ENCODE measurements at places on chromosomes 13 and 19.

DNA sequence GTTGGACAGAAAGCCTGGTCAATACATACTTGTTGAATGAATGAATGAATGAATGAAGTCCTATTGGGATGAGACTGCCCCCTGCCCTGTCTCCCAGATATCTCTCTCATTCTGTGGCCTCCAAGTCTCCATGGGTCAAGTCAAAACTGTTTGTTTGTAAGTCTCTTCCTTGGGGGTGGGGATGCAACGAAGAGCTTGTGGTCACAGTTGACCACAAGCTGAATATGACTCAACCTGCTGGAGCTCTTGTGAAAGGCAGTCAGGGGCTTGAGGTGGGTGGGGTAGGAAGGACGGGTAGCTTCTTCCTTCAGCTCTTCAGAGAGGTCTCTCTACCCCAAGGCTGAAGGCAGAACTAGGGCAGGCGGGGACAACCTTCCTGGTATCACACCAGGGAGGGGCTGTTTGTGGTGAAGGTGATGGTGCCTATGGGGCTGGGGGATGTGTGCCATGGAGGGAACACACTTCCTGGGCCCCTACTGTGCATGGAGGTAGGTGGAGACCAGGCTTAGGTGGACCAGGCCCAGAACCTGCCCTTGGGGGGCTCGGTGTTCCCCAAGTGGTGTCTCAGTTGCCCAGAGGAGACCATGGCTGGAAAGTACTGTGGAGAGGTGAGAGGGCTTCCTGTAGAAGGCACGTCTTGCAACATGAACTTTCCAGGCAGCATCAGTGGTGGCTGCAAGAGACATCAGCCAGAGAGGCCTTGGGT, 8.0 kb downstream of the MYO1F start:
- H3K4me3 ChIP-seq: peak overlapping the region; percentile 6
- DNase-seq: no peak
- no peaks in the 10 kb centered on the region for H3K4me1 ChIP-seq

- no peak overlapping the region for H3K4me3 ChIP-seq
- peaks cover 11% of the 10 kb centered on the region for H3K36me3 ChIP-seq
- peaks cover 3% of the 10 kb centered on the region for H3K4me1 ChIP-seq
- no peak for DNase-seq
- no peak overlapping the region for H3K27ac ChIP-seq
Observed at GRCh38 chr13:24181991-24182702, 21.6 kb downstream of the SPATA13 start.

GRCh38 chr19:35760711-35761349, 2.9 kb downstream of the PROSER3 start:
- peaks cover 2% of the 10 kb centered on the region for H3K27me3 ChIP-seq
- no peak overlapping the region for H3K4me3 ChIP-seq
- peaks cover 32% of the 10 kb centered on the region for H3K36me3 ChIP-seq

- DNase-seq: no peak
- H3K27me3 ChIP-seq: no peaks in the 10 kb centered on the region
- H3K4me3 ChIP-seq: no peak overlapping the region
- no peak overlapping the region for H3K27ac ChIP-seq
Observed at GRCh38 chr13:42617221-42617620, 43.3 kb downstream of the TNFSF11 start.

- H3K27me3 ChIP-seq: no peaks in the 10 kb centered on the region
- H3K36me3 ChIP-seq: peaks cover 51% of the 10 kb centered on the region
- peak overlapping the region; percentile 36 for H3K4me3 ChIP-seq
- no peak overlapping the region for H3K27ac ChIP-seq
Observed at GRCh38 chr19:41862445-41862986, 2.5 kb downstream of the RPS19 start.

DNA sequence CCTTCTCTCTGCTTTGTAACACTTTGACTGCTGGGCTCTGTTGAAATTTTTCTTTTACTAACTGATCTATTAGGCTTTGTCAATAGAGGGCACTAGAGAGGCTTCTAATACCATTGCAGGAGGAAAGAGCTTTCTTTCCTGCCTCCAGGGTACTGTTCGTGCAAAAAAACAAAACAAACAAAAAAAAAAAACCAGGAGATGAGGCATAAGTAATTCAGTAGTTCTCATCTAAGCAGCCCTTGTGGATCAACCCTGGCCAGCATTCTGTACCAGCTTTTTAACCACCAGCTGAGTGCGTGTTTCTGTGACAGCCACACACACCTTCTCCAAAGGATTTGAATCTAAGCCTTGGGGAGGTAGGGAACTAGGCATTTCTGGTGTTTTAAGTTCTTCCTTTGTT, 1707.6 kb upstream of the SLC10A2 start:
- H3K27me3 ChIP-seq: no peaks in the 10 kb centered on the region
- no peak overlapping the region for H3K27ac ChIP-seq
- peak; percentile 35 for DNase-seq
- H3K4me1 ChIP-seq: no peaks in the 10 kb centered on the region
- no peaks in the 10 kb centered on the region for H3K36me3 ChIP-seq

DNA sequence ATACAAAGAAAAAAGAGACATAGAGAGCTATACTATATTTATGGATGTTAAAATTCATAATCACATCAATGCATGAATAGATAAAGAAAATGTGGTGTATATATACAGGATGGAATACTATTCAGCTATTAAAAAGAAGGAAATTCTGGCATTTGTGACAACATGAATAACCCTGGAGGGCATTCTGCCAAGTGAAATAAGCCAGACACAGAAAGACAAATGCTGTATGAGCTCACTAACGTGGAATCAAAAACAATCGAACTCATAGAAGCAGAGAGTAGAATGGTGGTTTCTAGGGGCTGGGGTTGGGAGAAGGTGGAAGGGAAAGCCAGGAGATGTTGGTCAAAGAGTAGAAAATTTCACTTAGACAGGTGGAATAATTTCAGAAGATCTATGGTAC, 24.0 kb downstream of the UTP14C start:
- no peak overlapping the region for H3K4me3 ChIP-seq
- H3K27me3 ChIP-seq: no peaks in the 10 kb centered on the region
- no peak overlapping the region for H3K27ac ChIP-seq
- H3K36me3 ChIP-seq: no peaks in the 10 kb centered on the region
- no peak for DNase-seq

DNA sequence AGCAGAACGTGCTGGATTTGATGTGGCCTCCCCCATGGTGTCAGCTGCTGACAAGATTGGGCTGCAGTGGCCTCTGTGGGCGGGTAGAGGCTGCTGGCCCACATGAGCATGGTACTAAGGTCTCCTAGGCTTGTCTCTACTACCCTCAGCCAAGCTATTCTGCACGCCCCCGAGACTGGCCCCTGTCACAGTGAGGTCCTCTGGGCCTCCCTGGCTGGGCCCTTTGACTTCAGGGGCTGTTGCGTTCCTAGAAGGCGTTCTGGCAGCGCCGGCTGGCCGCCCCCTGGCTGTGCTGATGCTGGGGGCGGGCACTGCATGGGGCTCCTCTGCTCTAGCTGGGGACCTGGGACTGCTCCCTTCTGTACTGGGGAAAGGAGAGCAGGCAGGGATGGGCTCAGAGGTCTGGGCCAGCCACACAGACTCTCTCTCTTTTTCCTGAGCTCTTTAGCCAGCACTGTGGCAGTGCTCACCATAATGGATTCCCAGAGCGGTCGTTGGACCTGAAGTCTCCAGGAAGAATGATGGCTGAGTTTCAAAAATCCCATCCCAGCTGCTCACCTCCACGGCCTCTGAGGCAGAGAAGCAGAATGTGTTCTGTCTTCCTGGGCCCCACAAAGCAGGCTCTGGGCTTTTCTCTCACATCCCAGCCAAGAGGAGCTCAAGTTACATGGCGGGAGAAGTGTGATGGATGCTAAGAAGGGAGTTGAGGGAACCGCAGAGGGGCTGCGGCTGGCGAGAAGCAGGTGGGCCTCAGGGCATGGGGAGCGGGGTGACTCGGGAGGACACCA, 32.3 kb downstream of the TSSK6 start:
- DNase-seq: no peak
- H3K4me1 ChIP-seq: peaks cover 18% of the 10 kb centered on the region
- H3K27ac ChIP-seq: peak overlapping the region; percentile 68
- no peaks in the 10 kb centered on the region for H3K27me3 ChIP-seq

- H3K4me3 ChIP-seq: no peak overlapping the region
- no peak for DNase-seq
- no peak overlapping the region for H3K27ac ChIP-seq
Observed at GRCh38 chr13:98730441-98730840, 22.0 kb downstream of the SLC15A1 start.

DNA sequence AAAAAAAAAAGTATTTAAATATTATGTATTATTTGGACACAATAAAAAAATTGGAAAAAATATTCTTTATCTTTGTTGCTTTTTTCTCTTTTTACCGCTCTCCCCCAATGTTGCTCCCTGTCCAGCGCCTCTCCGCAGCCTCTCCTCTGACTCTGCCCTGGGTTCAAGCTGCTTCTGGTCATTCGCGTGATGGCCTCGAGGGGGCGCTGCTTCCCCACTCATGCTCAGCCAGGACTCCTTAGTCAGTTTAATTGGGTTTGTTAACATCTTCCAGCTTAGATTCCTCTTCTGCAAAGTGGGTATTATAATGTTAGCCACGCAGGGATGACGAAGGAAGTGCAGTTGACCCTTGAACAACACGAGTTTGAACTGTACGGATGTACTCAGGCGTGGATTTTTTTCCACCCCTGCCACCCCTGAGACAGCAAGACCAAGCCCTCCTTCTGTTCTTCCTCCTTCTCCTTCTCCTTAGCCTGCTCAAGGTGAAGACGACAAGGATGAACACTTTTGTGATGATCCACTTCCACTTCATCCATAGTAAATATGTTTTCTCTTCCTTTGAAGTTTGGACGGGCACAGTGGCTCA, 4.9 kb upstream of the NWD1 start:
- H3K27me3 ChIP-seq: no peaks in the 10 kb centered on the region
- no peak overlapping the region for H3K4me3 ChIP-seq
- peak; percentile 74 for DNase-seq
- H3K36me3 ChIP-seq: no peaks in the 10 kb centered on the region

GRCh38 chr19:13151605-13152355, 1.6 kb downstream of the IER2 start:
- peak overlapping the region; percentile 94 for H3K4me3 ChIP-seq
- DNase-seq: peak; percentile 97
- no peaks in the 10 kb centered on the region for H3K27me3 ChIP-seq

DNA sequence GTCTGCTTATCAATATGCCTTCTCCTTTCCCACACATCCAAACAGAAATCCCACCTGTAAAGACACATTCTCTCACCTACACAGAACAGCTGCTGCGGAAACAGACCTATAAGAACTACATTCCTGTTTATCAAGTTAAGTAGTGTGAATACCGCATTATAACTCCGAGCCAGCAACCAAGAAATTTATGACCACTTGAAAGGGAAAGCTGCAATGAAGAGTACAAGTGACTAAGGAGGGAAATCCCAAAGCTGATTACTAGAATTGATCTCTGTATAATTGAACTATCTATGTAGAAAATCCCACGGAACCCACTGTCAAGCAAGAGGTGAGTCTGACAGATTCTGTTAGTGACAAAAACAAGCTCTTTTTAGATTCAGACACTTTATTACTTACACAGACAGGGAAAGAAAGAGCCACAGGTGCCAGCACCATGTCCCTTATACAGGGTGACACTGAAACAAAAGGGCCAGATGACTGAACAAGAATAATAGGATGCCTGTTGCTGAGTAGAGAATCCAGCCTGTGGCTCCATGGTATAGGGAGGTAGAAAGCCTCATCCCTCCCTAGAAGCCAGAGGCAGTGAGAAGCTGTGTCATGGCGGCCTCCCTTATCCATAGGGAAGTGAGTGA, 1.6 kb upstream of the IGFL4 start:
- no peak overlapping the region for H3K27ac ChIP-seq
- no peaks in the 10 kb centered on the region for H3K4me1 ChIP-seq
- no peaks in the 10 kb centered on the region for H3K36me3 ChIP-seq
- no peak for DNase-seq
- no peak overlapping the region for H3K4me3 ChIP-seq
- no peaks in the 10 kb centered on the region for H3K27me3 ChIP-seq

- H3K4me1 ChIP-seq: no peaks in the 10 kb centered on the region
- H3K36me3 ChIP-seq: no peaks in the 10 kb centered on the region
- peaks cover 24% of the 10 kb centered on the region for H3K27me3 ChIP-seq
- peak; percentile 86 for DNase-seq
- H3K4me3 ChIP-seq: no peak overlapping the region
- no peak overlapping the region for H3K27ac ChIP-seq
Observed at GRCh38 chr19:41934849-41935374, 6.7 kb upstream of the ERFL start.

DNA sequence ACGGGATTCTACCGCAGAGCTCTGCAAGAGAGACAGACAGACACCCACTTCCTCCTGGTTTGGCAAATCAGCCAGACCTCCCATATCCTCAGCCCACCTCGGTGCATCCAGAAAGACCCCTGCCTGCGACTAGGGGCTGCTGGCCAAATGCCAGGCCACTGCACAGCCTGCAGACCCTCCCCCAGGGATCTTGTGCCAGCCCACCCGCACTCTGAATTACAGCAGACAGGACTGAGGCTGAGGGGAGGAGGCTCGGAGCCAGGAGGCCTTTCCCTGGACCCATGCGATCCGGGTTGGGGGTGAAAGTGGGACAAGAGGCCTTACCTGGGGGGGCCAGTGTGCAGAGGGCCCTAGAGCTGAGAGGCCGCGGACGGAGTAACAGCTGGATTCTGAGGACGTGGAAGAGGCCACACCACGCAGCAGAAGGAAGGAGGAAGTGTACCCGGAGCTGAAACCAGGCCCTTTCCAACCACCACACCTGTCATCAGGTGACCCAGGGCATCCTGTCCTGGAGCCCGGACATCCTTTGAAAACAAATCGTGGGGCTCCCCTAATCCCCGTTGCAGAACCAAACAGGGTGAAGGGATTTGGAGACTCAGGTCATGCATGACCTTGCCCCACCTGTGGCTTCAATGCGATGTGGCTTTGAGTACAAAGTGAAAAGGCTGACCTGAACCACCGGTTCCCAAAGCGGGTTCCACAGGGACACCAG, 993 bp downstream of the FUT6 start:
- H3K4me1 ChIP-seq: no peaks in the 10 kb centered on the region
- H3K36me3 ChIP-seq: no peaks in the 10 kb centered on the region
- no peaks in the 10 kb centered on the region for H3K27me3 ChIP-seq

DNA sequence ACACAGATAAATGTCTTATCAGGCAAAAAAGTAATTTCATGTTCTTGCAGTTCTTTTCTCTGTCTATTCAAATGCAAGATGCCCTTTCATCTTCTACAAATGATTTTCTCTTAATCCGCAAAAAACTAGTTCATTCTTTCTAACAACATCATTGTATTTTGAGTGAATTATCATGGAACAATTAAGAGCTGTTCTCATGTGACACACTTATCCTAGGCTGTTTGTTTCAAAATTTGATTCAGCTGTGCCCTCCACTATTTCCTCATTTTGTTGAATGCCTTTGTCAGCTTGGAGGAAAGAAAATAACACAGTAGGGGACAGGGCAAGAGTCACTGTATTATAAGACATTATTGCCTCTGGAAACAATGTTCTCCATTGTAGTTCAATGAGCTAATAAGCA, 396.9 kb downstream of the KCTD12 start:
- no peaks in the 10 kb centered on the region for H3K4me1 ChIP-seq
- no peaks in the 10 kb centered on the region for H3K36me3 ChIP-seq
- no peaks in the 10 kb centered on the region for H3K27me3 ChIP-seq
- no peak overlapping the region for H3K4me3 ChIP-seq

- DNase-seq: no peak
- no peak overlapping the region for H3K27ac ChIP-seq
- H3K36me3 ChIP-seq: no peaks in the 10 kb centered on the region
- no peaks in the 10 kb centered on the region for H3K4me1 ChIP-seq
Observed at GRCh38 chr19:45908956-45909355, 5.6 kb downstream of the NANOS2 start.

- H3K27me3 ChIP-seq: no peaks in the 10 kb centered on the region
- no peak overlapping the region for H3K4me3 ChIP-seq
- H3K4me1 ChIP-seq: no peaks in the 10 kb centered on the region
- no peak for DNase-seq
- no peak overlapping the region for H3K27ac ChIP-seq
Observed at GRCh38 chr19:3115411-3115810, 20.4 kb upstream of the GNA15 start.

Measured in neuronal stem cell (in vitro differentiated cells).